ENCODE measurements at places on chromosomes 12 and 14.

DNA sequence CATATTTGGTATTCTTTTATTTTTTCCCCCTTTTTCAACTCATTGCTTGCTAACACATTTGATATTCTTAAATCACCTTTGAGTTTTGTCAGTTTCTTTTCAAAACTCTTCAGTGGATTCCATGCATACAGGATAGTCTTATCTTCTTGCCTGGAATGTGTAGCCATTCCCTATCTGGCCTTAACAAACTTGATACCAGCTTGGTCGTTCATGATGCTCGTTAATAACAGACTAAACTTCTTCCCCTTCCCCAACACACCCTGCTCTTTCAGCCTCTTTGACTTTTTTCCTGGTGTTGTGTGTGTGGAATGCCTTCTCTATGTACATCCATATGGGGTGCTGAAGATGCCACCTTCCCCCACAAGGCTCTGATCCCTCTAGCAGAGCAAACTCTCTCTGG is 17.7 kb upstream of the CALM1 start:
- DNase-seq: no peak

DNA sequence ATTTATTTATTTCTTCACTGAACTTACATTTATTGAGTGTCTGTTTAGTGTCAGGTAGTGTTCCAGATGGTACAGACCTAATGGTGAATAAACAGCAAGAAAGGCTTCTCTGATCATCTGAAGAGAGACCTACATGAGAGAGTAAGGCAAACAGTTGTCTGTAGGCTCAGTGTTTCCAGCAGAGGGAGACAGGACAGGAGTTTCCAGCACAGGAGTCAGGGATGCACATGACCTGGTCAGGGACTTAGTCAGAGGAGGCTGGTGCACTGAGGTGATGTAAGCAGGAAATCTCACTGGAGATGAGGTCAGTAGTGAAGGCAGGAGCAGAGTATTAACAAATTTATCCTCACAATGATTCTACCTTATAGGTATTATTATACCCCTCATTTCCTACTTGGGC is 233.2 kb downstream of the MDGA2 start:
- no peak for DNase-seq

GRCh38 chr14:90970167-90970600 is 90.3 kb downstream of the RPS6KA5 start:
- DNase-seq: no peak

DNA sequence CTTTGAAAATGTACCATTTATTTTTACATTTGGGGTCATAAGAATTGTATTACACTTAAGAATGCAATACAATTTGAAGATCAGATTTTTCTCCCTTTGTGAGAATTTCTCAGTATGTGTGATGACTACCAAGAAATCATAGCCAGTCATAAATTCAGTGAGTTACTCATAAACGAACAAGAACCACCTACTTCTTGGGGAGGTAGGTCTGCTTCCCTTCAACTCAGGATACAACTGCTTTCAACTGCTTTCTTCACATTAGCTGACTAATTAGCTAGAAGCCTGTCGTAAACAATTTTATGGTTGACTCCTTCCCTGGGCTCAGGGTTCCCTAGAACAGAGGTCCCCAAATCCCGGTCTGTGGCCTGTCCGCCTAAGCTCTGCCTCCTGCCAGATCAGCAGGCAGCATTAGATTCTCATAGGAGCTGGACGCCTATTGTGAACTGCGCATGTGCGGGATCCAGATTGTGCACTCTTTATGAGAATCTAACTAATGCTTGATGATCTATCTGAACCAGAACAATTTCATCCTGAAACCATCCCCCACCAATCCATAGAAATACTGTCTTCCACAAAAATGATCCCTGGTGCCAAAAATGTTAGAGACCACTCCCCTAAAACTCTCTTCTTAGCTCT is 3.7 kb downstream of the ANG start:
- no peak for DNase-seq

- DNase-seq: no peak
These were observed 42.0 kb upstream of the A2ML1 start for GRCh38 chr12:8780389-8780788.

DNA sequence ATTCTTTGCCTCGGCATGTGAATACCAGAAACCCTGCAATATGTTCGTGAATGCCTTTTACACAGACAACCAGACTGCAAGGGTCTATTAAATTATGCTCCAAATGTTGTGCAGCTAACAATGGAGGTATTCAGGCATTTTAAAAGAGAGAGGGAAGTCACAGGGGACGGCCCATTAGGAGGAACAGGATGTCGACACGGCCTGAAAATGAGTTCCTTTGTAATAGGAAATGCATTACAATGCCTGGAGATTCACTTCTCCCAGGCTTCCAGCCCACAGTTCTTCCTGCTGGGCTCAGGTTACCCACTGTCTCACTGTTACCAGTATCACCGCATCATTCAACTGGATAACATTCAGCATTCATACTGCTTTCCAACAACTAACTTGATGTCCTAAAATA is 2.5 kb downstream of the DUSP6 start:
- no peak for DNase-seq

GRCh38 chr12:125210104-125210755 is 145.0 kb downstream of the AACS start:
- no peak for DNase-seq

DNA sequence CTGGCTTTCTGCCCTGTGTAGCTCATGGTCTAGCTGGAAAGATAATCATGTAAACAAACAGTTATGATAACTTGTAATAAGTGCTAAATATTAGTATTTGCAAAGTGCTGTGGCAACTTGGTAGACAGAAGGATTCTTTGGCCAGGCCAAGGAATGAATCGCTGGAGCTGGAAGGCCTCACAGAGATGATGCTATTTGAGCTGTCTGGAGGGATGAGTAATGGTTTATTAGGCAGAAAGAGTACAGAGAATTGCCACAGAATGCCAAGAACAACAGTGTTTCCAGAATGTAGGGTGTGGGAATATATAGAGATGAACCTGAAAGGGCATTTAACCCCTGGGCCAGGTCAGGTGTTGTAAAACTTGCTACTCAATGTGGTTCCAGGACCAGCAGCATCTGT is 27.6 kb downstream of the OTX2 start:
- DNase-seq: no peak

- DNase-seq: no peak
These were observed 309.7 kb downstream of the TMEM132D start for GRCh38 chr12:129594098-129594497.

DNA sequence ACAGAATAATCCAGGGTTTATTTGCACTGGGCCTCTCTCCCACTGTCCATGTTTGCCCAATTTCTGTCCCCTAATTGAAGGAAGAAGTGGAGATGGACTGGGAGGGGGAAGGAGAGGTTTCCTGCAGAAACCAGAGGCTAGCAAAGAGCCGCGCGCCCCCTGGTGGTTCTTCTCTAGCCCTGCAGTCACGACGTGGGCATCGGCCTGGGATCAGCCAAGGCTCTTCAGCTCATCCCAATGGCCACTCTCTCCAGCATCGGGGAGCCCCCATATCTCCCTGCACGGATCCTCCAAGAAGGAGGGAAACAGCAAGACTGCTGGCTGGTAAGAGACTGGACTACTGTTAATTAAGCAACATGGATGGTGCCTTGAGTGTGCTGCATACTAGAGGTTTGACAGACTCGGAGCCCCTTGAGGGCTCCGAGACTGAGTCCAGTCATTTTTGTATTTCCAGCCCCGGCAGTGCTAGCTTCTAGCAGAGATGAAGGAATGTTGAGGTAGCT is 18.7 kb downstream of the ZBTB39 start:
- DNase-seq: peak; percentile 32

All from stimulated activated CD8-positive, alpha-beta memory T cell treated with anti-CD3 and anti-CD28 coated beads, Interleukin-7, amount 100 ng/mL, for 4 hours (primary cell).